D721Med (cell line): ENCODE measurements at places on chromosomes 6 and 20.

- DNase-seq = no peak
Measured at GRCh38 chr6:158707120-158707820, 57.4 kb downstream of the SYTL3 start.

DNA sequence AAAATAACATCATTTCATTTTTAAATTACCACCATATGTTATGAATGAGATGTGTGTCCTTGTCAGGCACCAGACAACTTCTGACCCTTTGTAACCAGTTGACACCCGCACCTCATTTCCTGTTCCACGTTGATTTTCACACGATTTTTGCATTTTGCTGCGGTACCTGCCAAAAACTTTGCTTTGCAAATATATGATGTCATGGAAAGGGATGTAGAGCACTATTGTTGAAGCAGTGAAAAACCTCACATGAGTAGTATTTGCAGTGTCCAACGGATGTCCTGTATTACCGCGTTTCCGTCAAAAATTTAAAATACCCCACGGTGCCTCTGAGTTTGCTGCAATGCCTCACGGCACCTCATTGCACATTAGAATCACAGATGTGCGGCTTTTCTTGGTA, 115.6 kb downstream of the MTHFD1L start:
- DNase-seq = no peak

GRCh38 chr6:30862156-30862875, 22.0 kb upstream of the DDR1 start:
- DNase-seq = no peak

DNA sequence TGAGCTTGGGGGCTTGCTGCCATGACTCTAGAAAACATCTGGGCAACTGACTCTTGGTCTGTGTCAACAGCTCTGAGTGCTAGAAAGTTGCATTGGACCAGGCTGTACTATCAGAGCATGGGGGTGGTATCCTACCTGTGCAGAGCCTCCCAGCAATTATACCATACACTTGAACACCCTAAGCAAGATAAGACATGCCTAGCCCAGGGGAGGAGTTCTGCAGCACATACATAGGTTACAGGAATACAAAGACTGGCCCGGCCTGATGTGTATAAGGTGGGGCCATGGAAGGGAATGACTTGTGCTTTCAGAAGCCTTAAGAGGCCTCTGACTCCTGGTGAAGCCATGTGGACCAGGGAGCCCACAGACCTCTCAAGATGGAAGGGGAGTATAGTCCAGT, 11.4 kb upstream of the MOCS1 start:
- DNase-seq = no peak

DNA sequence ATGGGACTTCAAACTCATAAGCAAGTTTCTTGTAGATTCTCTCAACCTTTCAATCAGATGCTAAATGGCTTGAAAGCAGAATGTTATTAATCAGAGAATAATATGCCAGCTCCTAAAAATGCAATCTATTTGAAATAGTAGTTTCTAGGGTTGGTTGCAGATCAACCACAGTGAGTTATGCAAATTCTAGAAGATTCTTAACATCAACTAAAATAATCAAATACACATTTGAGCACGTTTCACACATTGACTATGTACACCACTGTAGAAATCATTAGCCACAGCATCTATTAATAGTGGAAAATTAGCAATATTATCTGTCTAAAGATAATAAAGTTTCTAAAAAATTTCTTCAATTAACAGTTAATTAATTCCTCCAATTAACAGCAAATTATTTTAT, 141.9 kb upstream of the GJE1 start:
- DNase-seq = no peak

- DNase-seq = no peak
Measured at GRCh38 chr20:36462440-36463211, 78.7 kb upstream of the MYL9 start.

DNA sequence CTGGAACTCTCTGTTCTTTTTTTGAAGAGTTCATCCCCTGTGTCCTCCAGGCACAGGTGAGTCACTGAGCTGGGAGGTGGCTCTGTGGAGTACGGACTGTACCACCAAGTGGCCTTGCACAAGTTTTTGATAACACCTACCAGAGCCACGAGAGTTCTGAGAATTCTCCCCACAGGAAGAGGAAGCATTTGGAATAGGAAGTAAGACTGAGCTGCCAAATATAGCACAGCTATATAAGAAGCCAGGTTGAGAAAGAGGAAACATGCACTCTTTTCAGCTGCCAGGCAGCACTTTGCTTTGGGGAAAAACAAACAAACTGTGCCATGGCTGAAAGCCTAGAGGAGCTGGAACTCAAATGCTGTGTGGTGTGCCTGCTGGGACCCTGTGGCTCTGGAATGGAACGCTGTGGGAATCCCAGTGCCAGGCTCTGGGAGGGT, 70.8 kb upstream of the RIPOR2 start:
- DNase-seq = no peak
